Activated CD8-positive, alpha-beta T cell treated with anti-CD3 and anti-CD28 coated beads, Interleukin-2, amount 10 ng/mL, durations not matched to agents 7 days and 5 days (primary cell): ENCODE measurements at places on chromosomes 5 and 9.

DNA sequence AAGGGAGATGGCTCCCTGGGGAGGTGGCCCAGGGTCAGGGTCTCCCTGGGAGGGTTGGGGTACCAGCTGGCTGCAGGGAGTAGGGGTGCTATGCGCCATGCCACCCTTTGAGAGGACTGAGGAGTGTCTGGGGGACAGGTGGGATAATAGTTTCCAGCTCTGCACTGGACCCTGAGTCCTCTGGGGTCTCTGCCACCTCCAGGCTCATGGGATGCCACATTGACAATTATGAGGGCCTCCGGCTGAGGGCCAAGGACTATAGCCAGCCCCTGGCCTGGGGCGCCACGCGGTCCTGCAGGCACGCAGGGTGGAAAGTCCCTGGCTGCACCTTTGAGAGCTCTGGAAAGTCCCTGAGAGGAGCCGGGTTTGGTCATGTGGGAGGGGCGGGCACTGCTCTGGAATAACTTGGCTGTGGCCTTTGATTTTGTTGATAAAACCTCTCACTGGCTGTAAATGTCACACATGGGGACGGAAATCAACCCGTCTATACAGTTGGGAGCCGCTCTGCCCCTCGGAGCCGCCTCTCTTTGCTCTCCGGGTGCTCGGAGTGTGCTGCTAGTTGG lies 16.0 kb downstream of the TRAF2 start:
- H3K4me3 ChIP-seq: peak overlapping the region; percentile 36
- peak; percentile 61 for DNase-seq
- H3K36me3 ChIP-seq: peaks cover 52% of the 10 kb centered on the region

GRCh38 chr9:132919614-132920268 lies 24.7 kb downstream of the TSC1 start:
- H3K27me3 ChIP-seq: no peaks in the 10 kb centered on the region
- H3K4me3 ChIP-seq: no peak overlapping the region
- no peaks in the 10 kb centered on the region for H3K4me1 ChIP-seq
- H3K36me3 ChIP-seq: peaks cover 36% of the 10 kb centered on the region

DNA sequence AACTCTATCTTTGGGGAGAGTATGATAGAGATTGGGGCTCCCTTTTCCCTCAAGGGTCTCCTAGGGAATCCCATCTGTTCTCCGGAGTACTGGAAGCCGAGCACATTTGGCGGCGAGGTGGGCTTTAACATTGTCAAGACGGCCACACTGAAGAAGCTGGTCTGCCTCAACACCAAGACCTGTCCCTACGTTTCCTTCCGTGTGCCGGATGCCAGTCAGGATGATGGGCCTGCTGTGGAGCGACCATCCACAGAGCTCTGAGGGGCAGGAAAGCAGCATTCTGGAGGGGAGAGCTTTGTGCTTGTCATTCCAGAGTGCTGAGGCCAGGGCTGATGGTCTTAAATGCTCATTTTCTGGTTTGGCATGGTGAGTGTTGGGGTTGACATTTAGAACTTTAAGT lies 21.5 kb downstream of the PTGS1 start:
- H3K4me1 ChIP-seq: peaks cover 8% of the 10 kb centered on the region
- peak; percentile 7 for DNase-seq
- H3K27me3 ChIP-seq: peaks cover 12% of the 10 kb centered on the region

DNA sequence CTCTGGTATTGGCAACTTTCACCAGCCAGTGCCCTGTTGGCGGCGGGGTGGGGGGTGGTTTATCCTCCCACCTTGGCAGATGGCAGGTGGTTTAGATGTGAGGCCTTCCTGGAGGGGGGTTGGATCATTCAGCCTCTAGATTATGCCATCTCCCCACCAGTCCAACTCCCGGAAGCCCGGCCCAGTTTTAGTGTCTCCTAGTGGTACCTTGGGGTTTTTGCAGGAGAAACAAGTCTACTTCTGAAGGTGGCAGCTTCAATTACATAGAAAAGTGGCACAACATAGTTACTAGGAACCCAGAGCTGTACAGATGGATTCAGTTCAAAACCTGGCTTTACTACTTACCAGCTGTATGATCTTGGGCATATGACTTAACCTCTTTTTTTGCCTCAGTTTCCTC lies 11.3 kb downstream of the PRLR start:
- no peak for DNase-seq
- no peaks in the 10 kb centered on the region for H3K36me3 ChIP-seq
- peaks cover 4% of the 10 kb centered on the region for H3K27me3 ChIP-seq
- no peak overlapping the region for H3K4me3 ChIP-seq

DNA sequence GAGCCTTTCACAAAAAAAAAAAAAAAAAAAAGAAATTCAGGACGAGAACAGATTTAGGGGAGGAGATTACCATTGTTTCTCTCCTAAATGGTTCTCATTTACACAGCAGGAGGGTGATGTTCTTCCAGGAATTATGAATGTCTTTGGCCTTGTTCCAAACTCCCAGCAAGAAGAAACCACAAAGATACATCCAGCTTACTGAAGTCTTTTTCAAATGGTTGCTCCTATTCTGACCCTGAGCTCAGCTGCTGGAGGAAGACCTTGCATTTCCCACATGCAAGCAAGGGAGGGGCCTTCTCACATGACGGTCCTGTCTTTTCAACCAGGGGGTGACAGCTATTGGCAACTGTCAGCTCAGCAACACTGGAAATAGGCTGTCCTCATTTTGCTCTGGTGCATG lies 203.0 kb upstream of the VLDLR start:
- H3K36me3 ChIP-seq: no peaks in the 10 kb centered on the region
- no peak for DNase-seq
- no peaks in the 10 kb centered on the region for H3K4me1 ChIP-seq
- peaks cover 2% of the 10 kb centered on the region for H3K27me3 ChIP-seq
- H3K27ac ChIP-seq: no peak overlapping the region
- H3K4me3 ChIP-seq: no peak overlapping the region

GRCh38 chr9:109699019-109699418 lies 81.0 kb upstream of the PALM2AKAP2 start:
- H3K27ac ChIP-seq: no peak overlapping the region
- no peaks in the 10 kb centered on the region for H3K4me1 ChIP-seq
- H3K36me3 ChIP-seq: no peaks in the 10 kb centered on the region
- H3K27me3 ChIP-seq: no peaks in the 10 kb centered on the region
- no peak for DNase-seq

DNA sequence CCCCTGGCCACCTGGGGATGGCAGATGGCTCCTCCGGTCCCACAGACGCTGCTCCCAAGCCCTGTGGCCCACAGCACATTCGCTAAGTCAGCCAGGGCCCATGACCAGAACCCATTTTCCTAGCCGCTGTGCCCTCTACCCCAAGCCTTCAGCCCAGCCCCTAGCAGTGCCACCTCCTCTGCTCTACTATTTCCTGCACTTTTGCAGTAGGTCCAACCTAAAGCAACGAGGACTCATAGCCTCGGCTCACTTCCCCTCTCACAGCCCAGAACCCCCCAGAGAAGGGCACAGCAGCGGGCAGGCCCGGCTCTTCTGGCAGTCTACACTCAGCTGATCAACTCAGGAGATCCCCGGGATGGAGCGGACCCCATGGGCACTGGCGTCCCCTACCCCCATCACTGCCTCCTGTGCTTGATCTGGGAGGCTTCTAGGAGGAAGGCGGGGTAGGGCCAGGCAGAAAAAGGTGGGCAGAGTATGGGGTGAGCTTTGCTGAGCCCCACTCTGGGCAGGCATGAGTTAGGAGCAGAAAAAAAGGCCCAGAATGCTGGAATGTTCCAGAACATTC lies 111.2 kb downstream of the ZNF354C start:
- no peaks in the 10 kb centered on the region for H3K36me3 ChIP-seq
- no peaks in the 10 kb centered on the region for H3K27me3 ChIP-seq
- DNase-seq: no peak
- no peak overlapping the region for H3K4me3 ChIP-seq
- H3K4me1 ChIP-seq: peaks cover 3% of the 10 kb centered on the region

GRCh38 chr9:108269371-108269770 lies 586.4 kb downstream of the ACTL7B start:
- H3K4me3 ChIP-seq: no peak overlapping the region
- no peak for DNase-seq
- no peaks in the 10 kb centered on the region for H3K4me1 ChIP-seq
- H3K27ac ChIP-seq: no peak overlapping the region
- H3K36me3 ChIP-seq: no peaks in the 10 kb centered on the region
- H3K27me3 ChIP-seq: no peaks in the 10 kb centered on the region

DNA sequence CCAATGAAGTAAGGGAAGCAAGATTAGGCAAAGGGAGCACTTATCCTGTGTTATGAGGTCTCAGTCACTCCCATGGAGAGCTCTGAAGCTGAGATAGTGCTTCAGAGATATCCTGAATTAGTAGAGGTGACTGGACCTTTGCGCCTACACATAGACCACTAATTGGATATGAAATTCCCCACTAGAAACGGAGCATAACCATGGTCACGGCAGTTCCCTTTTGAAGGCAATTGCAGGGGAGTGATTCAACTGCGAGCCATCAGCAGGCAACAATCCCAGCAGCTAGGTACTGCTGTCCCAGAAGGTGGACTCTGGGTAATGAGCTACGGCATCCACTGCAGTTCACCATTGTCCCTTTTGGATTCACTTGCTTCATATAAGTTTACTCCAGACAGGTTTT lies 267.7 kb upstream of the RASA1 start:
- H3K4me3 ChIP-seq: no peak overlapping the region
- no peak overlapping the region for H3K27ac ChIP-seq
- DNase-seq: no peak
- peaks cover 10% of the 10 kb centered on the region for H3K27me3 ChIP-seq

DNA sequence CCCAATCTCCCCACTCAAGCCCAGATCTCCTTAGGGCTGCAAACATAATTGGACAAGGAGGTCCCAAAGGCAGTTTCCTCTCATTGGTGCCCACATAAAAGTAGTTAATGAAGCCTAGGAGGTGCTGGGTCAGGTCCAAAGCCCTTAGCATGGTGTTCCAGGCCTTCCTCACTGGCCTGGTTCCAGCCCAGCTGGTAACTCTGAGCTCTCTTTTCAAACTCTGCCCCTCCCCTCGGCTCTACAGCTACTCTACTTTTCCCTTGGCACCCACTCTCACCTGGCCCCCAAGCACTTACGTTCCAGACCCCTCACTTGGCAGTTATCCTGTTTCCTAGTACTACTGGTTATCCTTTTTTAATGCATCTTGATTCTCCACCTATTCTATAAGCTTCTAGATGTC lies 9.9 kb downstream of the SEPTIN8 start:
- H3K27ac ChIP-seq: no peak overlapping the region
- H3K36me3 ChIP-seq: peaks cover 8% of the 10 kb centered on the region
- no peak for DNase-seq
- H3K4me1 ChIP-seq: no peaks in the 10 kb centered on the region
- H3K4me3 ChIP-seq: no peak overlapping the region

DNA sequence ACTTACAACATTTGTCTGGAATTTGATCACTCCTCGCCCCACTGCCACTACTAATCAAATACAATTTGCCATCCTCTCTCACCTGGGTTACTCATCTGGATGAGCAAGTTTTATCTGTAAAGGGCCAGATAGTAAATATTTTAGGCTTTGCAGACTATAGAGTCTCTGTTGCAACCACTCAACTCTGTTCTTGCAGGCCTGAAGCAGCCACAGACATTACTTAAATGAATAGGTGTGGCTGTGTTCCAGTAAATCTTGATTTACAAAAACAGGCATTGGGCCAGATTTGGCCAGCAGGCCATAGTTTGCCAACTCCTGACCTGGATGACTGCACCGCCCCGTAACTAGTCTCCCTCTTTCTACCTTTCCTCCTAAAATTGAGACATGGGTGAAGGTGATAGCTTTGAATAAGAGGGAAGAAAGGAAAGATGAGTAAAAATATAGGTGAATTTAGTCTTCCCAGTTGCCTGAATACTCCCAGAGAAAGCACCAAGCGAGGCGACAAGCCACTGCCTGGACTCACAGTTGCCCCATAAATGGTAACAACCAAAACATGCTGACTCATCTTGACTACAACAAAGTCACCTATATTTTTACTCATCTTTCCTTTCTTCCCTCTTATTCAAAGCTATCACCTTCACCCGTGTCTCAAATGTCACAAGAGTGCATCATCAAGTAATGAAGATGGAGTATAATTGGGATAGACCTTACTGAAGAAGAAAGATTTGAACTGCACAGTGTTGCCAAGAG lies 32.5 kb upstream of the SCAMP1 start:
- no peak overlapping the region for H3K4me3 ChIP-seq
- H3K27me3 ChIP-seq: peaks cover 23% of the 10 kb centered on the region
- no peaks in the 10 kb centered on the region for H3K4me1 ChIP-seq

- H3K4me3 ChIP-seq: no peak overlapping the region
- no peaks in the 10 kb centered on the region for H3K27me3 ChIP-seq
- no peaks in the 10 kb centered on the region for H3K36me3 ChIP-seq
- no peak overlapping the region for H3K27ac ChIP-seq
Measured at GRCh38 chr9:119788921-119789320, 419.7 kb upstream of the BRINP1 start.

GRCh38 chr5:57776035-57776434 lies 293.4 kb upstream of the ACTBL2 start:
- H3K27me3 ChIP-seq: no peaks in the 10 kb centered on the region
- no peak for DNase-seq
- no peak overlapping the region for H3K4me3 ChIP-seq
- no peak overlapping the region for H3K27ac ChIP-seq
- no peaks in the 10 kb centered on the region for H3K4me1 ChIP-seq
- no peaks in the 10 kb centered on the region for H3K36me3 ChIP-seq

DNA sequence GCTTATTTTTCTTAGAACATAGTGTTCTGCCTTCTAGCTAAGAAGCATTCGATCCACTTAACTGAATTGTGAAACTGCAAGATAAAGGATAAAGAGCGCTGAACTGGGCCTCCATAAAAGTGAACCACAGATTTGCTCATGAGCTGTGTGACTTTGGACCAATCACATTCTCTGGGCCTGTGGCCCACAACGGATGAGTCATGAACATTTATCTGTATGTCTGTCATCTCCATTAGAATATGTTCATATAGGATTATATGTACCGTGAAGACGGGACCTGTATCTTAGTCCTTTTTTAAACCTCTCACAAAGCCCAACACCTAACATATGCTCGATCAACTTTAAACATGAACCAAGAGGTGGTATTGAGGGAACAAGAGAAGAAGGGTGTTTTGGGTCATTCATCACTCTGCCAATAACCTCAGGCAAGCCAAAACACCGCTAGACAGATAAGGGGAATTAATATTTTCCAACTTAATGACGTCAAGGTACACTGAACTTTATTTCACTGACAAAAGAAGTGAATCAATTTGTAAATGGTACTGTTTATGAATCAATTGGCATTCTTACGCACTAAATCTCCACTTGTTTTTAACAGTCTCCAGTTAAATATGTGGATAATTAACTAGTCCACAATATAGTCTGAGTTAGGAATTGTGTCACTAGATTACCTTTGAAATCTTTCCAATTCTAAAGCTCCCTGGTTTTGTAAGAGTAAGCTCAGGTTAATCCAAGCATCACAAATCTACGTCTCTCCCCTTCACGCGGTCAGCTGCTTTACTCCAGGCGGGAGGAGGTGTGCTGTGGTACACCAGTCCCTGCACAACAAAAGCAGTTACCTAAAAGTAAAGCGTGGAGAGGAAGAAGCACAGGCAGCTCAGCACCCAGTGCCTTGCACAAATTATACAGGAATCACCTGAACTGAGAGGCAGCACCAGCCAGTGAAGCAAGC lies 1.6 kb downstream of the TMEM245 start:
- H3K27me3 ChIP-seq: no peaks in the 10 kb centered on the region
- DNase-seq: peak; percentile 63
- H3K27ac ChIP-seq: peak overlapping the region; percentile 89
- peak overlapping the region; percentile 94 for H3K4me3 ChIP-seq
